Fibroblast of skin of abdomen (primary cell): ENCODE measurements at places on chromosomes 7 and 10.

DNA sequence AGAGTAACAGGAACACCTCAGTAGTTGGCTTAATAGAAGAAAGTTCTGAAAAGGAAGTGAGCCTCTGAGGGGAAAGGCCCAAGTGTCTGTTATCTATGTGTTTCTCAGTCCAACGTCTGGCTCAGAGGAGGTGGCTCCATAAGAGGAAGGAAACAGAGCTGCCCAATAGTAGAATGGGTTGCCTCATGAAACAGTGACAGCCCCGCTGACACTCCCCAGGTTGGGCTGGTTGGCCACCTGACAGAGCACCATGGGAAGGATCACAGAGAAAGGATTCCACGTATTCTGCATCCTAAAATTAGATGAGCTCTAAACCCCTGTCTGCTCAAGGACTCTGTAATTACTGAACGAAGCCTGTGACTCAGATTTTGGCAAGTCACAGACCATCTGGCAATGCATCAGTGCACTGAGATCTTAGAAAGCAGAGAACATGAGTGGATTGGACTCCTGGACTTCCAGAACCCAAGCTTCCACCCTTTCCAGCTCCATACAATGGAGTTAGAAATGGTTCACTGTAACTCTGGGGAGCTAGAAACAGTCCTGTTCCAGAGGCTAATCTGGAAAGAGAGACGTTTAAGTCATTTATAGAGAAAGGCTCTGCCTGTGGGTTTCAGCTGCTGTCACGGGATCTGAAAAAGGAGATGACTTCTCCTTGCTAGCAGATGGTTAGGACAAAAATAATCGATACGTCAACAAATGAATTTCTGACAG lies 2.9 kb downstream of the PKD2L1 start:
- DNase-seq, result no peak

GRCh38 chr10:22649390-22649841 lies 65.0 kb downstream of the PIP4K2A start:
- no peak for DNase-seq

DNA sequence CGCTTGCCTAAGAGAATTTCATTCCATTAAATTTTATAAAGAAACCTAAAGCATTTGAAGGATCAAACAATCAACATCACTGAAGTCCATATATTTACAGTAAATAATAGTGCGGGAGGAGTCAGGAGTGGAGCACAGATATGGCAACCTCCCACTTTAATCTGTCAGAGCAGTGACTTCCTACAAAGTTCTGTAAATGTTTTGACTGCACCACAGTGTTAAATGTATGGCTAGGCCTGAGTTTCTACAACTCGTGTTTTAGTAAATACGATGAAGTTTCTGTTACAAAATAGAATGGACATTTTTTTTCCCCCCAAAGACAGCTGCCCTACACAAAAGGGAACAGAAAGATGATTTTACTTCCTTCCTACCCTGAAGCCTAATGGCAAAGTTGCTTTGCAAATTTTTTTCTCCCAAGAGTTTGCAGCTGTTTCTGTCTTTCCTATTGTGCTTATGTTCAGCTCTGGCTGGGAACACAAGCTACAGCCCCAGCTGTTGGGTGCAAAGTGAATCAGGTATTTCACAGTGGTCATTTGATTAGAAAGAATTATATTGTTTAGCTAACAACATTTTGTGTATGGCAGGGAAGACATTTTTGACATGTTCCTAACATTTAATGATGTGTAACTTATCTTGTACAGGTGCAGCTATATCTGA lies 62.1 kb downstream of the MET start:
- no peak for DNase-seq

- no peak for DNase-seq
These were observed 188.5 kb upstream of the PLXNA4 start for GRCh38 chr7:132764762-132765161.

DNA sequence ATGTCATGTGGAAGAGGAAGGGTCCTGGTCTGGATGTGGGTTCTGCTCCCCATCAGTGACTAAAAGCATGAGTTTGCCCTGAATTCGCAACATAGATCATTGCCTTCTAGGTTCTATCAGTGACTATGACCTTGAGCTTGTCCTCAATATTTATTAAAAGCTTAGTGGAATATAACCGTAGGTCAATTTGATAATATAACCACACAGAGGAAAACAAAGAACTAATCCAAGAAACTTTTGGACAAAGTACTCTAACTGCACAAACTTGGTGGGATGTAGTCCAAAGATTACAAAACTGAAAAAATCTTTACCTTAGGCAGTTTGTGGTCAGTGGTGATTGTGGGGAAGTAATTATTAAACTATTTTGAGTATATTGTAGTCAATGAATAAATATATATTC lies 152.9 kb downstream of the CYP26A1 start:
- DNase-seq, result no peak

GRCh38 chr7:31633894-31634494 lies 53.0 kb upstream of the PPP1R17 start:
- DNase-seq, result peak; percentile 16

DNA sequence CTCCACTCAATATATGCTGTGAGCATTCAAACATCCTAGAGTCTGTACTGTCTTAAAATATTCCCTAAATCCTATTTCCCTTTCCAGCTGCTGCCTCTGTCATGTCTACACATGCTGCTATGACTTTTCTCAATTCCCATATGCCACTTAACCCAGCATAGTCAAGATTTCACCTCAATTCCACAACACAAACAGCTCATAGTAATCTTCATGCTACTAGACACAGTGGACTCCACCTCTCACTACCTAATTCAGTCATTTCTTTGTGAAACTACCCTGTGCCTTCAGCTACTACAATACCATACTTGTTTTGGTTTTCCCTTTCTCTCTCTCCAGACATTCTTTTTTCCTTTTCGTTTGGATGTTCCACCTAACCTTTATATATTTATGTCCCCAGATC lies 45.5 kb downstream of the GSAP start:
- DNase-seq, result no peak

GRCh38 chr10:115026746-115027140 lies 66.4 kb upstream of the ATRNL1 start:
- DNase-seq, result no peak

DNA sequence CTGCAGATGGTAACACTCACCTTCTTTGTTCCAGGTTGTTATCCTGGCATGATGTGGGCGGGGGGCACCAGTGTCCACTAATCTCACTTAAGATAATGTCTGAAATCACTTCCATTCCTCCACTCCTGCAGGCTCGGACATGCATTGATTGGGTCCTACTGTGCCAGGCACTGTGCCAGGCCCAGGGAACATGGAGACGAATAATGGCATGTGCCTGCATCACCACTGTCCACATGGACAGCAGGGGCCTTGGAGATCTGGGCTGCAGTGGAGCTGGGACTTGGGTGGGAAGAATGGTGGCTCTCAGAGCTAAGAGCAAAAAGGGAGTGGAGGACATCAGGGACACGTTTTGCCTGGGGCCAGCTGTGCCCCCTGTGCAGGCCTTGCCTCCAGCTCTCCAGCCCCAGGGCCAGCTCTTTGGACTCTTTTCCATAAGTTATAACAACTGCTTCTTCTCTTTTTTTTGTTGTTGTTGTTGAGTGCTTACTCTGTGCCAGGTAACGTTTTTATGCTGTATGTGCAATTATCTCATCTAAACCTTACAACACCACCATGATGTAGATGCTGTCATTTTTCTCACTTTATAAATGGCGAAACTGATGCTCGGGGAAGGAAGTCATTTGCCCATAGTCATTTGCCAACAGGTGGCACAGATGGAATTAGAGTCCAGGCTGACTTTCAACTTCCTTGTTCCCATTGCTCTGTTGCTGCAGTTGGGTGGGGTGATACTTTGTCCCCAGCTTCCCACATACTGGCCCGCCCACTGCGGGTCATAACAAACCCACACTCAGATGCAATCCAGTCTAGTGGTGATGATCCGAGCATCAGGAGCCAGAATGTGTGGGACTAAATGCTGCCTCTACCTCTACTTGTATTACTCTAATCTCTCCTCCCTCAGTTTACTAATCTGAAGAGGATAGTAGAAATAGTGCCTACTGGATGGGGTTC lies 19.1 kb downstream of the PLPP4 start:
- no peak for DNase-seq

DNA sequence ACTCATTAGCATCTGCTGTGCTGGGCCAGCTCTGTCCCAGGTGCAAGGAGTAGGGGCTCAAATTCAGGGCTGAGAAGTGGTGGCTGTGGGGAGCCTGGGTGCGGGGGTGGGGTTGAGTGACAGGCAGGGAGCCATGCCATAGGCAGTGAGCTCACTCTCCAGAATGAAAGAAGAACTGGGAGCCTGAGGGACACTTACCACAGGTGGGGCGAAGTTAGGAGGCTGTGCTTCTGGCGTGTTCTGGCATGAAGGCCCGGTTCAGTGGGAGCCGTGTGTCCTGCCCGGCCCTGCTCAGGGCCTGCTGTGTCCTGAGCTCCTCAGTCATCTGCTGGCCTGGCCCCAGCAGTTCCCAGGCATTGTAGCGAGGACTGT lies 62.5 kb downstream of the MKI67 start:
- DNase-seq, result no peak
